ENCODE measurements at places on chromosomes 1 and 21. TPM values are rescaled to one million over a fixed set of nuclear protein-coding genes. Genes with fewer than 3 reads are reported as not detected.
A peak's percentile ranks its signal among the peaks of the same experiment; 100 is the strongest.

DNA sequence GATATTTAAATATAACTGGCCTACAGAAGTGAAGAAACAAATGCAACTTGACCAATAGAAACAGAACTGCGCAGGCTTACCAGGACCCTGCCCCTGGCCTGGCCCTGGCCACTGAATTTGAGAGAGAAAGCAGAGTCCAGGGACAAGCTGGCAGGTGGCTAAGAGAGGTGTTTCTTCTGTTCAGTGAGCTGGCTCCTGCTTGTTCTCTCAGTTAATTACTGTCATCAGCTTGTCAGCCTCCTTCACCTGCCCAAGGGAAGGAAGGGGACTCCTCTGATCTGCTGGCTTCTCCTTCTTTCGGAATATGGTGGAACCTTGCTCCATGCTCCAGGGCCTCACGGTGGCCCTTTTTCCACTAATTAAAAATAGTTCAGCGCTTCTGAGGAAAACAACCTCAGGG is 388.4 kb downstream of the DISC1 start:
- no peak for DNase-seq

DNA sequence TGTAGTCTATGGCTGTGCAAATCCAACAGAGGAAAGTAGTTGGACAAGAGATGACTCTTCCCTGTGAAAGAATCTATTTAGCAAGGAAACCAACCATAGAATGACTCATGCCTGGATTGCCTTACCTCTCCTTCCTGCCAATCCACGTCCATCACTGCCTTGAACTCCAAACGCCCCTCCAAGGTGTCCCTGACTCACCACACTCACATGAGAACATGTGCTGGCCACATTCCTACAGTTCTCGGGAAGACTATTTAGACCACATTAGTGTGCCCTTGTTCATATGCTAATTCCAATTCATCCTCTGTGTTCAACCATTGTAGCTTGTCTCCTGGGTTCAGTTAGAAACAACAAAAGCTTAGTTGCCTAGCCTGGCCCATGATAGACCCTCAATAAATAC is 157.3 kb downstream of the SLC30A10 start:
- no peak for DNase-seq

DNA sequence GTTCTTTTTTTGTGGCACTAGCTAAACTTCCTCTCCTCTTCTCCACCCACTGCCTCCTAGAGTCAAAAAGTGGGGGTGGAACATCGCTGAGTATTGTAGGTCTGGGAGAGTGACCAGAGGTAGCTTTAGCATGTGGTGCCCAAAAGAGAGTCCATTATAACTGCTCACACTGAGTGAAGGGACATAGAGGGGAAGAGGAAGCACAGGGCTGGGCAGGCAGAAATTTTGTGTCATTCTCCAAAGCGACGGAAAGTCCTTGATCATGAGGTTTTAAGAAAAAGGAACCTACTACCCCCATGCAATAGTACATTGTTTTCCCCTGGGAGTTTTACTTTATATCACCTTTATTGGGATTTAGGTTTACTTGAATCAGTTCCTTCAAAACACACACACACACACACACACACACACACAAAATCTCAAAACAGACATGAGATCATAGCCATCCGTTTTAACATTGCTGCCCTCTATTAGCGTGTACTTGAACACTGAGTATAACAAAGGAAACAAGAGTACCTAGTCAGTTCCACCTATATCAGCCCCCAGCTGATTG is 4.1 kb downstream of the CD84 start:
- peak; percentile 53 for DNase-seq

- DNase-seq: peak; percentile 5
These were observed 5.7 kb downstream of the SLC6A17 start for GRCh38 chr1:110155878-110156522.

DNA sequence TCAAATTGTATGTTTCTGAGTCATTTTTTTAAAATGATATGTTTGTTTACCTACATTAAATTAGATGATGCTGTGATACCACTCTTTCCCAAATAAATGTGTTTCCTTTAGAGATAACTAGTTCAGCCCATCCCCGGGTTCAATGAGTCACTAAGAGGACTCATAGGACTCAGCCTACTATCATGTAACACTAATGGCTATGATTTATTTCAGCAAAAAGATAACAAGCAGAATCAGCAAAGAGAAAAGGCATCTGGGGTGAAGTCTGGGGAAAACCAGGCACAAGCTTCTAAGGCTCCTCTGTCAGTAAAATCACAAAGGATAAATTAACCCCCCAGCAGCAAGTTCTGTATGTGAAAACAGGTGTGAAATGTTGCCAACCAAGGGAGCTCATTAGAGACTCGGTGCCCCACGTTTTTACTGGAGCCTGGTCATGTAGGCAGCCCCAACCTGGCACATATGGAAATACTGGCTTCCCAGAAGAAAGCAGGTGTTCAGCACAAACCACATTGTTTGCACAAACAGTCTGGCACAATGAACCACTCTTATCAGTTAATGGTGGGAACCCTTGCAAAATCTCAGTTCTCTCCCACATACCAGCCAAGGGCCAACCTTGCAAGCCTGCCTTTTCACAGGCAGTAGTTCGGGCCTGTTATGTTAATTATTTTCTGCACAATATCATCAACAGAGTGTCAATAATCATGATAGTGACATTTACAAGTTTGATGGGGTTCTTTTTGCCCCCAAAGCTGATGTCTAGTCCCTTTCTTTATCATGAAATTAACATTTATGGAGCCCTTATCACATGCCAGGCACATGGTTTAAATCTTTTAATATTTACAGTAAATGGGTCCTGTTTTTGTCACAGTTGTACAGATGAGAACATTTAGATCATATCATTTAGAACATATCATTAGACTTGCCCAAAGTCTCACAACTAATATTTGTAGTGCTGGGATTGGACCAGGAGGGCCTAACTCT is 23.1 kb upstream of the CNN3 start:
- no peak for DNase-seq

GRCh38 chr1:186869526-186870228 is 40.9 kb downstream of the PLA2G4A start:
- peak; percentile 24 for DNase-seq

- DNase-seq: peak; percentile 34
These were observed 100.1 kb upstream of the SLC2A1 start for GRCh38 chr1:43058545-43059360.

- DNase-seq: no peak
These were observed 12.4 kb downstream of the SLC30A1 start for GRCh38 chr1:211566431-211567025.

- no peak for DNase-seq
These were observed 1.6 kb upstream of the SCNN1D start for GRCh38 chr1:1278620-1279019.

GRCh38 chr1:55524006-55524405 is 308.8 kb upstream of the USP24 start:
- DNase-seq: no peak

DNA sequence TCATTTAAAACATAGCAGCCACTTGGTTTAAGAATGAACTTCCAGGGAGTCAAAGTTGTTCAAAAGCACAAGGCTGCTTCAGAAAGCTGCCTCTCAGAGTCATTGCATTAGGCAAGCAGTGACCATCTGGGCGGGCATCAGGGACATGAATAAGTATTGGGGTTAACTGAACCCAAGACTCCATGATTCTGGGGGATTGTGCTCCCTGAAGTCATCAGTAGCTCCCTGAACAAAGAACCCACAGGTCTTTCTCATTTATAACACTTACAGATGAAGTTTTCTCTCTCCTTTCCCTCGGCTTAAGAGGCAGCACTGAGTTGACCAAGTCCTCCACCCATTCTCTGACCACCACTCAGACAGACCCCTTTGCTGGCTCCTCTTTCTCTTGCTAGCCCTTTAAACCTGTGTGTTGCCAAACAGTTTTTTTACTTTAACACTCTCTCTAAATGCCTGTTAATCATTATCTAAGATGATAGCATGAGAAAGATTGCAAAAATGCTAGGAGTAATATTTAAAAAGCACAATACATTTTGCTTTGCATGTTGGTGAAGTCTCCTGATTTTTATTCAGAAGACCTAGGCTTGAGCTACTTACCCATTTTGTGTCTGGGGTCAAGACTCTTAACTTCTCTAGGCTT is 77.0 kb upstream of the ARHGAP29 start:
- DNase-seq: no peak

GRCh38 chr1:192756314-192756713 is 52.5 kb upstream of the RGS2 start:
- DNase-seq: peak; percentile 1

DNA sequence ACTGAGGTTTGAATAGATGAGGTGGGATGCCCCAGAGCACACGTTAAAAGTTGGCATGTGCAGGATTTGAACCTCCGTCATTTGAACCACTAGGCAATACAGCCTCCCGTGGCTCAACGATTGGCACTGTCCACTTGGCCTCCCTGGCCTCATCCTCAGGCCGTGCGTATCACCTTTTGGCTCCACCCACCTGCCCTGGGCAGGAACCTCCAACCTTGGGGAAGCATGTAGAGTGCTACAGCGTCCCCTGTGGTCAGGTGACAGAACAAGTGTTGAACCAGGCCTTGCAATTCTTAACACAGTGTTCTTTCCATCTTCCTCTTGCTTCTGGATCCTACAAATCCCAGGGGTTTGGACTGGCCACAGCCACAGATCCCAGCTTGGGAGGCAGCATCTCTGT is 112.6 kb downstream of the PAX7 start:
- DNase-seq: no peak

- DNase-seq: no peak
These were observed 485.5 kb downstream of the DISC1 start for GRCh38 chr1:232112076-232112475.

USH2A gene
- total RNA-seq: under 0.01 TPM

CR1L gene
- total RNA-seq: under 0.01 TPM

ODR4 gene
- 5.4 TPM for total RNA-seq

MAN1C1 gene
- 0.54 TPM for total RNA-seq

SPRR3 gene
- not detected for total RNA-seq

MNDA gene
- 1.1 TPM for total RNA-seq

RIPK4 gene
- 0.27 TPM for total RNA-seq
